HCT116 (cell line): ENCODE measurements at places on chromosomes 4 and X.

GRCh38 chr4:168183717-168184571 lies 91.6 kb downstream of the ANXA10 start:
- peak; percentile 43 for DNase-seq

GRCh38 chr4:31548021-31548420 lies 827.9 kb downstream of the PCDH7 start:
- DNase-seq, result no peak

- peak; percentile 27 for DNase-seq
These were observed 568 bp downstream of the HTT start for GRCh38 chr4:3074846-3075651.

DNA sequence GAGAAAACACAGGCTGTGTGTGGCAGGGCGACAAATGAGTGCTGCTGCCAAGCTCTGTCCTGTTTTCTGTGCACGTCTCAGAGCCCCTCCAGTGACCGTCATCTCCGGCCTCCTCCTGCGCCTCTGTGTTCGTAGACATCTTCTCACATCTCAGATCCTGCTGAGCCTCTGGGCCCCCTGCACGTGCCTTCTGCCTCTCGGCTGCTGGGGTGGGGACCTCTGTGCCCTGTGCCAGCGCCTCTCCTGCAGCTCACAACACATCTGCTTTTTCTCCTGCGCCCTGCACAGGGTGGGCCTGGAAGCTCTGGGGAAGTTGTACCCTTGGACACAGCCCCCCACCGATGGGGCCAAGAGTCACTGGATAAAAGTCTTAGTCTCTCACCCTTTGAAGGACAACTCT lies 2.4 kb upstream of the CTAG2 start:
- DNase-seq, result no peak

DNA sequence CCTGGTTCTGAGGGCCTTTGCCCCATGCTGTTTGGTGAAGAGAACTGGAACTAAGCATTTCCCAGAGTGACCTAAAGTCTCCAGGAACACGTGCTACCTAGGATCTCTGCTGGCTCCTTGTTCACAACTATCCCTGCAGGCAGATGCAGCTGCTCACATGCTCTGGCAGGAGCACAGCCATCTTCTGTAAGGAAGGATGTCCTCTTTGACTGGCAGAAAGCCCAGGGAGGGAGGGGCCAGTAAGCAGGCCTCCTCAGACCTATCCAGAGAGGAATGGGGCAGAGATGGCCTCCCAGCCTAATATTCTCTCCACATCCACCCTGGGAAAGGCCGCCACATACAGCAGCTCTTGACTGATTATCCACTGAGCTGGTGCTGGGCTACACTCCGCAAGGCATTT lies 142.8 kb upstream of the EOLA2 start:
- DNase-seq, result no peak

DNA sequence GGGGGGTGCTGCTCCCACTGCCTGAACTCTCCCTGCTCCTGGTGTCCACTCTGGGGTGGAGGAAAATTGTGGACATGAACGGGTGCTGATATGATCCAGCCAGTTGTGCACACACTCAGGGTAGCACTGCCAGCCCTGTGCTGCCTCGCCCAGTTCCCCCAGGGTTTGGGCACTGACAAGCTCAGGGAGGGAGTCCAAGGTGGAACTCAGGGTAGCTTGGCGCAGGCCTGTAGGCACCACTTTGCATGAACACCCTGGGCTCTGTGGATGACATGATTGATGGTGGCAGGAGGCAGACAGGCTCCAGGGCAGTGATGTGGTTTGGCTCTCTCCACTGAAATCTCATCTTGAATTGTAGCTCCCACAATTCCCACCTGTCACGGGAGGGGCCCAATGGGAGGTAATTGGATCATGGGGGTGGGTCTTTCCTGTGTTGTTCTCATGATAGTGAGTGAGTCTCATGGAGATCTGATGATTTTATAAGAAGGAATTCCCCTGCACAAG lies 572.0 kb upstream of the PABPC4L start:
- DNase-seq, result no peak
